ENCODE measurements at places on chromosomes 5 and 9. TPM values are rescaled to one million over a fixed set of nuclear protein-coding genes. Genes with fewer than 3 reads are reported as not detected.

GRCh38 chr9:35424356-35425352 lies 65.3 kb upstream of the RUSC2 start:
- no peak for DNase-seq

DNA sequence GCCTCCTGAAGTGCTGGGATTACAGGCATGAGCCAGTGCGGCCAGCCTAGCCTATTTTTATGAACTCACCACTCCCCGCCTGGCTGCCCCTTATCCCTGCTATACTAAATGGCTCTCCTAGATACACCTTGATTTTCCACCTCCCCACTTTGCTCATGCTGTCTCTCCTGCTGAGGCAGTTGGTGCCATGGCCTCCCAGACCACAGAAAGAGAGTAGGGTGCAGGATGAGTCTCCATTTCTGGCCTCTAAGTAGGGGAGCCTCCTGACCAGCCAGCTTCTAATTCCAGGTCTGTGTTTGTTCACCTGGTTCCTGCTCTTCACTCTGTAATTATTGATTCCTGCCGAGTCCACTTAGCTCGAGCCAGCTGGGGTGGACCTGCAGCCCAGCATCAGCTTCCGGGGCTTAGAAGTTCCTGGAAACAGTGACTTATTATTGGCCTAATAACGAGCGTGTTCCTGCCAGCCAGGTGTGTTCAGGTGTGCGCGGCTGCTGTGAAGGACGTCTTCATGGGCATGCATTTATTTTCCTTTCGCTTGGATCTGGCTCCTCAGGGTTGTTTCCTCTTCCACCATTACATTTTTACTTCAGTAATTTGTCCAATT lies 34.0 kb downstream of the ZNF618 start:
- no peak for DNase-seq

The HMMR gene
- total RNA-seq = 0.85 TPM

The MYO10 gene
- 25.9 TPM for total RNA-seq

DNA sequence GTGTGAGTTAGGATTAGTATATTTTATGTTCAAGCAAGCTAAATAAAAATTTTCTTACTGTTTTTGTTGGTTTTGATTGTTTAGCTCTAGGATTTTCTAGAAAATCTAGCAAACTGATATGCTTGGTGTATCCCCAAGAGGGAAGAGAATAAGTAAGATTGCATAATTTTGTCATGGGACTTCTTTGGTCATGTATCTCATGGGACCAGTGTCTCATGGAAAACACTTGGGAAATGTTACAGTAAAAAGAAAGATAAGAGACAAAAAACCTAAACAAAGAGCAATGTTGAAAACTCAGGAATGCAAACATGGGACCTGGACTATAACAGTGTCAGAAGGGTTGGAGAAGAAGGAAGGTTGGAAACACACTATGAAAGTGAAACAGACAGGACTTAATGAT lies 119.4 kb downstream of the TLR4 start:
- DNase-seq = no peak

DNA sequence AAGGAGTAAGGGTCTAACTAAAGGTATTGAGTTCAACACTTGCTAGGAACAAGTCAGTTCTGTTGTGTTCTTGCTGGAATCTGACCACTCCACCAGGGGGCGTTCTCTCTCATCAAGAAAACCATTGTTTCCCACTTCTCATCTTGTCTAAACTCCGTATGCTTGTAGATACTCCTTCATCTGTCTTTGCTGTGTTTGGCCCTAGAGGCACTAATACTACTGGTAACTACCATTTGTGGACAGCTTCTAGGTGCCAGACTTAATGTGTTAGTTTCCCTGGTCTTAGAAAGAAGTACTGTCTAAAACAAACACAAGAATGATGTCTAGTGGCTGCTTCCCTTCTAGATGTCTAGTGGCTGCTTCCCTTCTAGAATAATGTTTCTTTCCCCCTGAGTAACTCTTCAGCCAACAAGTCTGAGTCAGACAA lies 18.7 kb upstream of the PTPDC1 start:
- peak; percentile 89 for DNase-seq

- no peak for DNase-seq
Measured at GRCh38 chr9:35981699-35982098, 23.7 kb upstream of the OR2S2 start.

The RAD50 gene
- 31.5 TPM for total RNA-seq

- peak; percentile 60 for DNase-seq
Measured at GRCh38 chr9:76459694-76460635, 983 bp downstream of the GCNT1 start.

GRCh38 chr5:95808686-95809413 lies 13.7 kb downstream of the GLRX start:
- peak; percentile 80 for DNase-seq

The GRM6 gene
- not detected for total RNA-seq

The SV2C gene
- total RNA-seq = 4.9 TPM

The PCDHAC1 gene
- 0.71 TPM for total RNA-seq

The EIF4E1B gene
- not detected for total RNA-seq

GRCh38 chr5:37799865-37800421 lies 39.9 kb downstream of the GDNF start:
- no peak for DNase-seq

GRCh38 chr9:28782630-28783029 lies 1209.3 kb upstream of the C9orf72 start:
- DNase-seq = no peak

DNA sequence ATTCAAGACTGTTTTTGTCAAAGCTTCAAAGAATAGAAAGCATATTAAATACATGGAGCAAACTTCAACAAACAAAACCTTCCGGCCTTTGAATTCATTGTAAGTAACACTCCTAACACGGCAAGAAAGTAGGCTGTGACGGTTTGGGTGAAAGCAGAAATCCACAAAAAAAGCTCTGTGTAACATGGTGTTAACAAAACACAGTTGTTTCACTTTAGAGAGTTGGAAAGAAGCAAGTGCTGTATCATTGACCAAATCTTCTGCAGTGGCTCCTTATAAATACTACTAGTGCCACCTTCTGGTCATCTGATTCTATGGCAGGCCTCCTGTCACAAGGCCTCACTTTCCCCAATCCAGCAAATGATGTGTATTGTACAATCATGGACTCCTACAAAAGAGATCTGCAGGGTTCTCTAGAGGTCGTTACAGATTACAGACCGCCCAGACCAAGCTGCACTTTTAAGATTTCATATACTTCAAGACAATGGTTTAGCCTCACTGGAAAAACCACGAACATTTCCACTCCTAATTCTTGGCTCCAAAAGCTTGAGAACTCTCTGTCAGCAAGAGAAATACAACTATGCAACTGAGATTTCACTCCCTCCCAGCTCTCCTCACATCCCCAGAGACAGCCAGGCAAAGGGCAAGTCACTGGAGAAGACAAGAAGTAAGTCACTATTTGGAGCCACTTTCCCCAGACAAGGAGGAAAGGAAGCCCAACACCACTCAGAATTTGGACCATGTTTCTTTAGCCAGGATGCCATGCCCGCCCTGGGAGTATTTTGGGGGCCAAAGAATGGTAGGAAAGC lies 196.2 kb downstream of the DTWD2 start:
- no peak for DNase-seq

GRCh38 chr5:174281855-174282254 lies 236.3 kb downstream of the NSG2 start:
- DNase-seq = no peak

GRCh38 chr5:61215996-61216395 lies 53.7 kb upstream of the SMIM15 start:
- DNase-seq = no peak

- DNase-seq = no peak
Measured at GRCh38 chr5:67290655-67291054, 94.1 kb upstream of the CD180 start.

DNA sequence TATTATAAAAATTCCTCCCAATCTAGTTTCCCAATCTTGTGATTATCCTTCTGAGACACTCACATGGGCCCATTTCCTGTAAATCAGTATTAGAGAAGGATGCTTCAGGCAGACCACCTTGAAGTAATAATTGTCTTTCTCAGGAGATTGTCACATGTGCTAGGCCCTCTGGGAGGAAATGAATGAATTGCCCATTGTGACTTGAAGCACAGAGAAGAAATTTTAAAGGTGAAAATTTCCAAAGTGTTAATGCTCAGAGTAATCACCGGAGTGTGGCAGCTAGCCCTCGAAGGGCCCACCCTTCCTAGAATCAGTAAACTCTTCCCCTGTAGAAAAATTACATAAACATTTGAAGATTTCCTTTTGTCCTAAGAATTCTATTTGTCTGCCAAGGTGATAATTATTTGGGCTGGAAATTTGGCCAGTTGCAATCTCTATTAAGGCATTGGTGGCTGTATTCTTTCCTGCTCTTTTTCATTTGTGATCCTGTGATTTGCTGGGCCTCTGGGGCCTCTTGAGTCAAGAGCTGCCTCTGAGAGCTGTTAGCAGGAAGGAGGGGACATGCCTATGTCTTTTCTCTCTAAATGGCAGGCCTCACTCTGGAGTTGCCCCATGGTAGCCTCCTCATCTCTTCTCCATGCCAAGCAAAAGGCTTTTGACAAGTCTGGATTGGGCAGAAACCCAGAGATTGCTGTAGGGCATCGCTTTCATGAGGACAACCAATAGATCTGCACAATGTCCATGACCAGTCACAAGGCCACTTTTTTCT lies 371.5 kb upstream of the ACTBL2 start:
- no peak for DNase-seq

DNA sequence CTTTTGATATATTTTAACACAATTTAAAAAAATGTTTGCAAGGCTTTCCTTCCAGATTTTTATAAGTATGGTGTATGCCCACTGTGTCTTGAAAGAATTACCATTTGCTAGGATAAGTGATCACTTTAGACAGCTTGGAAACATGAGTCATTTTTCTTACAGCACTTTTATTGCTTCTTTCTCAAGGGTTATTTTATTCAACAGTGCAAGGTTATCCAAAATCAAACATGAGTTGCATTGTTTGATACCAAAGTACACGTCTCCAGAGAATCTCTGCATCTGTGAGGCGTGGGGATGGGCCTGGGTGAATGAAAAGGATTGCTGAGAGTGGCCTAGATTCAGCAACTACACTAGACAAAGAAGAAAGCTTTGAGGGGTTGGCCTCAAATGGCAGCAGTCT lies 329.6 kb downstream of the ADAMTS6 start:
- DNase-seq = no peak

- DNase-seq = no peak
Measured at GRCh38 chr5:145598983-145599382, 236.2 kb downstream of the PRELID2 start.

GRCh38 chr9:137970686-137971476 lies 93.3 kb downstream of the CACNA1B start:
- peak; percentile 39 for DNase-seq

- DNase-seq = no peak
Measured at GRCh38 chr5:65157906-65158603, 323.7 kb downstream of the ADAMTS6 start.

GRCh38 chr5:80117446-80117845 lies 82.3 kb downstream of the THBS4 start:
- no peak for DNase-seq

DNA sequence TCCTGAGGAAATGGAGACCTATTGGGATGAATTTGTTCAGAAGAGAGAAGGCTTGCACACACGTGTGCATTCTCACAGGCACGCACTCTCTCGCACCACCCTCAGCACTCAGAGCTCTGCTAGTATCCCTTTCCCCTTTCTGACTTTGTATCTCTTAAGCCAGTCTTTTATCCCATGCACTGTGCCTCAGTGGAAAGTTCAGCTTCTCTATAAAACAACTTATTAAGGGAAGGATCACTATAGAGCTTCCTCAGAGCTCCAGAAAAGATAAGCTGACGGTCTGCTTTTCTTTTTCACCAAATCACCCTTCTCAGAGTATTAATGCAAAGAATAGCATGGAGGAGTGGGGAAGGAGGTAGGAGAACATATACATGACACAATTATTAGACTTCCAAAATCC lies 207.8 kb downstream of the ENC1 start:
- DNase-seq = no peak

The ITGA2 gene
- total RNA-seq = 11.0 TPM

GRCh38 chr9:94002316-94003140 lies 47.4 kb upstream of the BARX1 start:
- no peak for DNase-seq

DNA sequence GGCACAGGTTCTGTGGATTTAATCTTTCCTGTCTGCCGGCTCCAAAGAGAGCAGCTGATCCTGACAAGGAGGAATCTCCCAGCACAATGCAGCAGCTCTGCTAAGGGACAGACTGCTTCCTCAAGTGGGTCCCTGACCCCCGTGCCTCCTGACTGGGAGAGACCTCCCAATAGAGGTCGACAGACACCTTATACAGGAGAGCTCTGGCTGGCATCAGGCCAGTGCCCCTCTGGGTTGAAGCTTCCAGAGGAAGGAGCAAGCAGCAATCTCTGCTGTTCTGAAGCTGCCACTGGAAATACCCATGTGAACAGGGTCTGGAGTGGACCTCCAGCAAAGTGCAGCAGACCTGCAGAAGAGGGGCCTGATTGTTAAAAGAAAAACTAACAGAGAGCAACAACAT lies 630.2 kb upstream of the FTMT start:
- DNase-seq = no peak

DNA sequence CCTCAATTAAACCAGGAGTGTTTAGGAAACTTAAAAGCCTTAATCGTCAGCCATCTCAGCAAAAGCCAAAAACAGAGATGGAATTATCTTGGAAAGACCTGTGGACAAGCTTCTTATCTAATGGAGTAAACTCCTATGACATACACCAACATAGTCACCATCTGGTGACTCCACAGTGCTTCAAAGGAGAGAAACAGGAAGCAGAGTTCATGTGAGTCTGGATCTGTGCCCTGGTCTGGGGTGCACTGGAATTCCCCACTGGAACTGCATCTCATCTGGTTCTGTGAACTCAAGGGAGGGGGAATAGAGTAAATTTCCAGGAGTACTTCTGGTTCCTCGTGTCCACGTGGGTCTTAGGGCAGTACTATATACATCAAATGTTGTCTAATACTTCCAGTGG lies 36.3 kb upstream of the KCNN2 start:
- no peak for DNase-seq

GRCh38 chr9:136525207-136525606 lies 20.6 kb downstream of the NOTCH1 start:
- no peak for DNase-seq

The KIF24 gene
- 1.1 TPM for total RNA-seq

DNA sequence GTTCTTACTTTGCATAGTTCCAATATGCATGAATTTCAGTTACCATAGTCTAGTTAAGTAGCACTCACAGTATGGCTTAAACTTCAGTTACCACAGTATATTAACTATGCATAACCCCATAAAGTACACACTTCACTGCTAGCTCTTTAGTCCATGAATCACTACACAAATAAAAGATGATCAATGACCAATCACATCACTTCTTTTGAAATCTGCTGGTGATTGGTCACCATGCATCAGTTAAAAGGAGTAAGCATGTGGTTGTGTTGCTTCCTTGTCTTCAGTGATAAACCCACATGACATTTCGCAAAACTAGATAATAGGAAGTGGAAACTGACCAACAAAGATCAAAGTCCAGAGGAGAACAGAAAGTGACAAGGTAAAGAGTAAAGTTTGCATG lies 79.0 kb downstream of the TAF11L14 start:
- no peak for DNase-seq

The VLDLR gene
- total RNA-seq = 25.8 TPM

GRCh38 chr9:32703635-32704034 lies 68.2 kb upstream of the TAF1L start:
- no peak for DNase-seq

DNA sequence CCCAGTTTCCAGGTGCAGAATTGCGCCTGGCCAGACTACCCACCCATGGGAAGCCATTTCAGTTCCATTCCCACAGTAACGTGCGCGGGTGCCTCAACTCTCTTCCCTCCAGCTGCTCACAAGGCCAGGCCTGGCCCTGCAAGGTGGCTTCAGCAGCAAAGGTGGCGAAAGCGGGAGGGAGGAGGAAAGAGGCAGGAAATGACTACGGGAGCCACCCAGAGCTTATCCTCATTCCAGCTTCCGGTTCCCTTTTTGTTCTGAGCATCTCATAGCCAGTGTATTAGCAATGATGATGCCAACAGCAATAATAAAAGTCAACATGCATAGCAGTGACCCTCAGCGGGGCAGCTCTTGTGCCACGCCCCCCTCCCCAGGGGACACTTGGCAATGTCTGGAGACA lies 101.5 kb upstream of the BOD1 start:
- DNase-seq = no peak
